ENCODE measurements at places on chromosomes 1 and 21.

GRCh38 chr21:16087523-16087922 lies 357.7 kb downstream of the USP25 start:
- DNase-seq = no peak

DNA sequence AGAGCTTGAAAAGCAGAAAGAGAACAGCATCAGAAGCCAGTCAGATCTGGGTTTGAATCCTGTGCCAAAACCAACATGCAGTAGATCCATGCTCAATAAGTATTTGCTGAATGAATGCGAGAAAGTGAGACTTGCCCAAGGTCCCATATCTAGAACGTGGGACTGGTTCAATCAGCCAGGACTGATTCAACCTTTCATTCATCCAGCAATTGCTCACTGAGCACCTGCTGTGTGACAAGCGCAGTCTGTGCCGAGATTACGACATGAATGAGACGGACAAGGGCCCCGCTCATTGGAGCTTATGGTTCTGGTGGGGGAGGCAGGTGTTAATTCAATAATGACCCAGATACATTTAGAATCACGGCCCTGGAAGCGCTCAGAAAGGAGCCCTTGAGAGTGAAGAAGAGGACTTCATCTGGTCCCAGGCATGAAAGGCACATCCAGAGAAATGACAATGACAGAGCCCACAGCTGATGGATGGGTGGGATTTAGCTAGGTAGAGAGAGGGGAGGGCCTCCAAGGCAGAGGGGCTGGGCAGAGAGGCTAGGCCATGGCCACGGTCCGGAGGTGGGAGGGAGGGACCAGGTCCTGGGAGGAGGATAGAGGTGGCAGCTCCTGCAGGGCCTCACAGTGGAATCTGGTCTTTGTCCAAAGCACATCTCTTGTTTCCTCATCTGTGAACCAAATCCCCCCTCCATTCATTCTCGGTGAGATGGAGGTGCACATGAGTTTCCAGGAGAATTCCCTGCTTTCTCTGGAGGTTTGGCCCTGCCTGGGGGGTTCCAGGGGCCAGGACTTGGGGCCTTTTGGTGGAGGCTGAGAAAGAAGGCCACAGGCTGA lies 4.2 kb upstream of the FAM131C start:
- no peak for DNase-seq

- DNase-seq = no peak
These were observed 24.7 kb downstream of the ATP1A1 start for GRCh38 chr1:116397728-116398127.

DNA sequence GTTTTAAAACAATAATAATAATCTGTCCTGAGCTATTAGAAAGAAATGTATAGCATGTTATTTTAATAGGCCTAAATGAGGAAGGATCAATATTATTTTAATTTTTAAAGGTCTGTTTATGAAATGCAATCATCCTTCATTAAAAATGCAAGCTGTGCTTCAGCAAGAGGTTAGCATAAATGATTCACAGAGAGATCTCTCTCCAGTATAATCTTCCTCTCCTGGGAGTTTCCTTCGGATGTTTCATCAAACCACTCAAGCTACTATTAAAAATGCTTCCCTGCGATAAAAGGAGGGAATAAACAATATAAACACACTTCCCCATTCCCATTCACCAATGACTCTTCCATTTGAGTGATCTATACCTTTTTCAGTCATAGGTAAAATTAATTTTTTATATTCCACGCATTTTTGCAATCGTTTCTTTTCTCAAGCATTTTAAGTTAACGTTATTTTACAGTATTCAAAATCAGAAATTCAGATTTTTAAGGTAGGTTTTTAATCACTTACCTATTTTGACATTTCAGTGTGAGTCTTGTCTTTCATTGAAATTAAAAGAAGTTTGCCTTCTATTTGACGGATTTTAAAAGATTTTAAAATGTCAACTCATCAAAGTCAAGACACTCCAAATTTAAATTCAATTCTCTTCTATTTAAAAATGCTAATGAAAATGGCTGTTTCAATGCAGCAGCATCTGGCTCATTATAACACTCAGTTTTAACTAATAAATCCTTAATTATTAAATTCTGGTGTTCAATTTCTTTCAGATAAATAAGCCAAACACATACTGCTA lies 64.3 kb downstream of the RERE start:
- no peak for DNase-seq

DNA sequence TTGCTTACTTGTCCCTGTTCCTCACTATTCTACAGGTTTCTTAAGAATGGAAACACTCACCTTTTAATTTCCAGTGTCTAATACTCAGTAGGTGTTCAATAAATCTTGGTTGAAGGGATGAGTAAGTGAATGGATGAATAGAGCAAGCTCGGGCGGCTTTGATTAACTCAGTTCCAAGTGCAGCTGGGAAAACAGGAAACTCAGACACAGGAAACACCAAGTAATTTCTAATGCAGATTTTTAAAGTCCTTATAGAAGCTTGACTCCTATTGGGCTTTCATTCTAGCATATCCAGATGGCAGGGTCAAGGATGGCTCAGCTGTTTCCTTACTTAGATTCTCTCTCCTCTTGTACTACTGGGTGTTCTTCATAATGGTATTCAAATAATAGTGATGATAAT lies 14.0 kb downstream of the CAMK1G start:
- no peak for DNase-seq

DNA sequence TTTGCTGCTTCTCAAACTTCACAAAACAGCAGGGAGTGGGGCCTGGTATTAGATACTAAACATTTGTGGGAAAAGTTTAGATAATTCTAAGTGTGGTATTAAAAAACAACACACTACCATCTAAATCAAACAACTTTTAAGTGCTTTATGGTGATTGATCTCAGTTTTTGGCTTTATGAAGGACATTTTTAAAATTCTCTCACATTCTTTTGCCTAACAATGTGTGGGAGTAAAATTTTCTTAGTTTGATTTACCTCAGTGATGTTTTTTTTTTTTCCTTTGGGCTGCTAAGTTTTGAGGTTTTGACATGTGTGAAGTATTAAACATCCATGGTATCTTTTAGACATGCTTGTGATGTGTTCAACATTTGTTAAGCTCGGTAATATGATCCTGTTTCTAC lies 116.2 kb downstream of the DISP1 start:
- no peak for DNase-seq

Measured in globus pallidus (tissue), 1 donor.